Heart left ventricle (tissue), 16 donors: ENCODE measurements at places on chromosomes 16 and 17. TPM values are rescaled to one million over a fixed set of nuclear protein-coding genes. Genes with fewer than 3 reads are reported as not detected.

Gene CDRT4
- polyA plus RNA-seq = 1.9 TPM

Gene CYB561
- 5.0 TPM for polyA plus RNA-seq

GRCh38 chr16:66900721-66901441, 17.8 kb downstream of the CDH16 start:
- peak; percentile 46 for DNase-seq

DNA sequence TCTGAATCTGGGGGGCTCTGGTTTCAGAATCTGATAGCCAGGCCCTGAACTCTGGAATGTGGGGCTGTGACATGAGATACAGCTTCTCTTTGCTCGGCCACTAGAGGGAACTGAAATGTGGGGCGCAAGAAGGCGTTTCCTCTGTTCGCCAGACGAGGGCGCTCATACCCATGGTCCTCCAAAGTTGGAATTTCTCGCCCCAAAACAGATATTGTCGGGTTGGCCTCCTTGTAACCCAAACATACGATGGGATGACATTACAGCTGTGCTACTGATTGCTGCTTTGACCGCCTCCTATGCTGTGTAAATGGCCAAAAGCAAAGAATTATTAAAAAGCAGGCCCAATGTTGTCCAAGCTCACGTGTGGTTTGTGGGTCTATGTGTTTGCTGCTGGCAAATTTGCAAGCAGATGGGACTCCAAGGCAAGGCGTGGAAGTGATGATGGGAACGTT, 13.1 kb upstream of the MSI2 start:
- peak; percentile 38 for DNase-seq

DNA sequence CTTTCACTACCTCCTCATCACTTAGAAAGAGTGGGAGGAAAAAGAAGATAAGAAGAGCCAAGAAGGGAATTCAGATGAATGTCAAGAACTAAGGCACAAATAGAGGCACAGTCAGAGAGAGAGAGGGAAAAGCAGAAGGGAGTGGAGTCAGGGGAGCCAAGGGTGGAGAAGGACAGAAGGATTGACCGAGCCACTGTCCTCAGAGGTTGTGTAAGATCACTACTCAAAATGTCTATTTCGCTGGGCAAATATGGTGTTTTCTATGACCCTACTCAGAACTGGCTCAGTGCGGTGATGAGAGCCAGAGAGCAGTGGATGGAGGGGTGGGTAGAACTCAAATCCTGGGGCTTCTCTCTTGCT, 139.2 kb upstream of the HS3ST2 start:
- no peak for DNase-seq

GRCh38 chr16:89921702-89922476, 1.3 kb upstream of the TUBB3 start:
- DNase-seq = peak; percentile 95

Gene ERCC4
- 1.4 TPM for polyA plus RNA-seq

- peak; percentile 92 for DNase-seq
These were observed at the start of gene STAT5A for GRCh38 chr17:42287977-42288802. Gene STAT5A, plus strand, starts transcription at chr17:42288498. Its CDS starts 914 bp downstream, at chr17:42289412.

DNA sequence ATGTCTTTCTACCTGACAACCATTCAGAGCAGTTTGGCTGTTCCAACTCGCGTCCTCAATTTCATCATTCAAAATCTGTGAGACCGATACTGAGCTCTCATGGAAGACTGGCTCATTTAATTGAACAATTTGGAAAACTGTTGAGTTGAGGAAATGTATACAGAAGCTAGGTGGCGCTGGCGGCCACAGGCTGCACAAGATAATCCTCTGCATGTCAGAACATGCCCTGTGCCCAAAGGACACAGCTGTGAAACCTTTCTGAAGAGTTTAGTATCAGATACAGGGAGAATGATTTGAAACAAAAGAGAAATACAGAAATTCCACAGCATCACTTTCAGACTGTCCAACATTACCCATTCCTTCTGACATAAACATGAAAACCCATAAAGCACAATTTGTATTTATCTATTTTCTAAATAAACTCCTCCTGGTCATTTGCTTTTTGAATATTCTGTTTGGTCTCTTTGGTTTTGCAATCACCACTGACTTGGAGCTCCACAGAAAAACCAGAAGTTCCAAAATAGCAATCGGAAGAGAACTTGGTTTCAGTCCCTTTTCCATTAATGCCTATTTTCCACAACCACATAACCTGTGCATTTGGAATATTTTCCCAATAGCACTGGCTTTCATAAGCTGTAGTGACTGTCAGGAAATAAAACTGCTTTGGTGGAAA, 192.8 kb downstream of the MAP2K6 start:
- peak; percentile 87 for DNase-seq

- no peak for DNase-seq
These were observed 10.1 kb downstream of the TMEM238L start for GRCh38 chr17:10793816-10794215.

Gene ENPP7
- polyA plus RNA-seq = not detected

- no peak for DNase-seq
These were observed 1.2 kb upstream of the HS3ST6 start for GRCh38 chr16:1919327-1919998.

DNA sequence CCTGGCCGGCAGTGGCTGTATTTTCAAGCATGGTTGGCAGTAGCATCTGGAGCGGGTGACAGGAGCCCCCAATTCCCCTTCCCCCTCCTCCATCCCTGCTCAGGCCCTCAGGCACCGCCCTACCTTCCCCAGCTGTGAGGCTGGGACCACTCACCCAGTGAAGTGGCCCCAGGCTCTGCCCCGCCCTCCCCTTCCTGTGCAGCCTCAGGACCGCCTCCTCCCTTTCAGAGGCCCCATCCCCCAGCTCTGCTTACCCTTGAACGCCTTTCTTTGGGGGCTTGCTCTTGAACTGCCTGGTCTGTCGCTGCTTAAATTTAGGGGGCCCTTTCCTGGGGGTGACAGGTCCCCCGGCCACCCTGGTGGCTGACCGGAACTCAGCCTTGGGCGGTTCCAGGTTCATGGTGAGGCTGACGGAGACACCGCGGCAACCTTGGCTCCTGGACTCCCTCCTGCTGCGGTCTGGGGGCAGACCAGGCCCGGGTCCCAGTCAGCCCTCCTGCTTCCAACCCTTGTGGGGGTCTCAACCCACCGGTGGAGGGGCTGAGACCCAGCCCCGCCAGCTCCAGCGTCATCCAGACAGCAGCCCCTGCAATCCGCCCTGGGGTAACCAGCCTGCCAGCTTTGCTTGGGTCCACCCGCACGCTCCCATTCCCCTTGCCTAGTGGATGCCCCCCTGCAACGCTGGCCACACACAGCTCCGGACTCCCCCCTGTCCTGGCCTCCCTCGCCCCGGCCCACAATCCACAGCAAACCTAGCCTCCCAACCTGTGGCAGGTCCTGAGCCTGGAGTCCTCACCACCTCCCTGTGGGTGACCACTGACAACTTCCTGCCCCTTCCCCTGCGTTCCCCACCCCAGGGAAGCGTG, 3.2 kb downstream of the PDE6G start:
- no peak for DNase-seq

GRCh38 chr17:76048711-76049110, 21.6 kb upstream of the EVPL start:
- no peak for DNase-seq

Gene NPIPA8
- not detected for polyA plus RNA-seq

GRCh38 chr16:49419006-49419405, 45.4 kb downstream of the C16orf78 start:
- no peak for DNase-seq

DNA sequence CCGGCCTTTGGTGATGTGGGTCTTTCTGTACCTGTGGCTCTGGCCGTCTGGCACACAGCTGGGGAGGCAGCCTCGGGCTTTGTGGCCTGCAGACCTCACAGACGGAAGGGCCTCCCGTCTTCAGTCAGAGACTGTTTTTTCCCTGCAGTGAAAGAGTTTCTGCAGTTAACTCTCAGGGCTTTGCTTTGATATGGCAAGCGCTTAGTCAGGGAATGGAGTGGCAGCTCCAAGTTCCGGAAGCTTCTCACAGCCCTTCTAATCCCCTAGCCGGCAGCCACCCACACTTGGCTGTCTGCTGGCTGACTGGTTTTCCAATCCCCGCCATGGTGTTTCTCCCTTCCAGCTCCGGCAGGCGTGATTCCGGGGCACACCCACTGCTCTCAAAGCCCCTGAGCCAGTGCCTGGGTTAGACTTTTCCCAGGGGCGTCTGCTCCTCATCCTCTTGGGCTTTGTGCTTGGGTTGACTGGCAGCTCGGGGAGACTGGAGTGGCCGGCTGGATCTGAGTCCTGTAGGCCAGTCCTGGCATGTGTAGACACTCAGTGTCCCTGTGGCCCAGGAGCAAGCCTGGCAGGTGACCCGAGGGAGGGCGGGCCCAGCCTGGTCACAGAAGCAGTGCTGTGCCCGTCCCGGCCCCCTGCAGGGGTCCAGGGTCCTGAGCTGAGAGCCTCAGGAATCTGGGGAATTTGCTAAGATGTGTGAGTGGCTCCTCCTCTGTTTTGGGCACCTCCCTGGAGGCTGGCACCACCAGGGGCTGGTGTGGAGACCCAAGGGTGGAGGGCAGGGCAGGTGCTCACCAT, 29.9 kb downstream of the BAIAP2 start:
- DNase-seq = peak; percentile 67

Gene FOXL1
- polyA plus RNA-seq = 0.57 TPM

Gene TBX2
- 13.4 TPM for polyA plus RNA-seq

Gene MYO15A
- polyA plus RNA-seq = 0.21 TPM

DNA sequence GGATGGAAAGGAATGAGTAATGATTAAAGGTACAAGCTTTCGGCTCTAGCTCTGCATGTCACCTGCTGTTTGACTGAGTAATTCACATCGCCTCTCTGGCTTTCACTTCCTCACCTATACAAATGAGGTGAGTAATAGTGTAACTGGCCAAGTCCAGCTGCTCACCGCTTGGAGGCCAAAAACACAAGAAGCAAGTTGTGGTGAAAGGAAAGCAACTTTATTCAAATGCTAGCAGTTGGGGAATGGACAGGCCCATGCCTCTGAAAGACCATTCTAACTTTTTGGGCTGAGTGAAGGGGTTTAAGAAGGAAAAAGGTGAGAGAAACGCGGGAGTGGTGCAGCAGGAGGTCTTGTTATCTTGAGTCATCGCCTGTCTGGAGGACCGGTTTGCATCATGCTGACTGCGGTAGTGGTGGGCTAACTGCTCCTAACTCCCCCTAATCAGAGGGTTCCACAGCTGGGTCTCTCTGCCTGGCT, 45.7 kb upstream of the CSNK2A2 start:
- no peak for DNase-seq

Gene CSNK2A2
- polyA plus RNA-seq = 20.9 TPM

Gene WSCD1
- polyA plus RNA-seq = 3.7 TPM

- DNase-seq = no peak
These were observed 17.7 kb upstream of the SLC12A3 start for GRCh38 chr16:56847173-56847910.

DNA sequence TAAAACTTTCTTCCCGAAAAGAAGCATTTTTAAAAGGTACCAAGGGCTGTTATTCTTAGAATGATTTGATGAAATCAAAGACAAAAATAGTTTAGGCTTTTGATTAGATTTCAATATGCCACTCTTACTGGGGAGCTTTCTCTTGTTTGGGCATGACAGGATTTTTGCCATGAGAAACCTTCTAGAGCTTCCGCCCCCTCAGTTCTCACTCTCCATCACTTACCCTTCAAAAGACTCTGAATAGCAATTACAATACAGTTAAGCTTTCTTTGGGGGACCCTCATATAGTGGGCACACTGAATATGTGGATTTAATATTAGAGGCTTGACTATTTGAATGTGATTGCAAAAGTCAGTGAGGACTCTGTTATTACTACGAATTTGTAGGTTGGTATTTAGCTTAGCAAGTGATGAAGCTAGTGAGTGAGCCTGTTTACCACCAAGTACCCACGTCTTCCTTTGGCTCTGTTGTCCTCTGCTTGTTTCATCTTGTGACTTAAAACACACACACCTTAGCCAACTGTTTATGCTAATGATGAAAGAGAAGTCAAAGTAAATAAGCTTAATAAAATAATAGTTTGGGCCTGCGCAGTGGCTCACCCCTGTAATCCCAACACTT, 158.7 kb upstream of the TBX2 start:
- no peak for DNase-seq
